ENCODE measurements at places on chromosomes 2 and 18. TPM values are rescaled to one million over a fixed set of nuclear protein-coding genes. Genes with fewer than 3 reads are reported as not detected.

Gene ASPRV1
- total RNA-seq, result 1.4 TPM

Gene ZEB2
- total RNA-seq, result 15.2 TPM

Gene GAREM2
- total RNA-seq, result 7.9 TPM

Gene CD226
- 121 TPM for total RNA-seq

DNA sequence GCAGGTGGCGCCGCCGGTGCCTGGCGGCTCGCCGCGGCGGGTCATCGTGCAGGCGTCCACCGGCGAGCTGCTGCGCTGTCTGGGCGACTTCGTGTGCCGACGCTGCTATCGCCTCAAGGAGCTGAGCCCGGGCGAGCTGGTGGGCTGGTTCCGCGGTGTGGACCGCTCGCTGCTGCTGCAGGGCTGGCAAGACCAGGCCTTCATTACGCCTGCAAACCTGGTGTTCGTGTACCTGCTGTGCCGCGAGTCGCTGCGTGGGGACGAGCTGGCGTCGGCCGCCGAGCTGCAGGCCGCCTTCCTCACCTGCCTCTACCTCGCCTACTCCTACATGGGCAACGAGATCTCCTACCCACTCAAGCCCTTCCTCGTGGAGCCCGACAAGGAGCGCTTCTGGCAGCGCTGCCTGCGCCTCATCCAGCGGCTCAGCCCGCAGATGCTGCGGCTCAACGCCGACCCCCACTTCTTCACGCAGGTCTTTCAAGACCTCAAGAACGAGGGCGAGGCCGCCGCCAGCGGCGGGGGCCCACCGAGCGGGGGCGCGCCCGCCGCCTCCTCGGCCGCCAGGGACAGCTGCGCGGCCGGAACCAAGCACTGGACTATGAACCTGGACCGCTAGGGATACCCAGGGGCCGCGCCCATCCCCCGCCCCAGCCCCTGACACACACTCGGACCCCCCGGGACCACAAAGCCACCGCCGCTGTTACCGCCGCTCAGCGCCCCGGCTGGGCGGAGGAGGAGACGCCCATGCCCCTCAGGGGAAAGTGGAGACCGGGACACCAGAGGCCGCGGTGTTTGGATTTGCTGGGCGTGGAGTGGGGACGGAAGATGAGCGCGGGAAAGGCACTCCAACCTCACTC is 1.1 kb downstream of the CDK5R2 start:
- DNase-seq, result no peak
- H3K36me3 ChIP-seq, result peaks cover 4% of the 10 kb centered on the region
- no peak overlapping the region for H3K27ac ChIP-seq

DNA sequence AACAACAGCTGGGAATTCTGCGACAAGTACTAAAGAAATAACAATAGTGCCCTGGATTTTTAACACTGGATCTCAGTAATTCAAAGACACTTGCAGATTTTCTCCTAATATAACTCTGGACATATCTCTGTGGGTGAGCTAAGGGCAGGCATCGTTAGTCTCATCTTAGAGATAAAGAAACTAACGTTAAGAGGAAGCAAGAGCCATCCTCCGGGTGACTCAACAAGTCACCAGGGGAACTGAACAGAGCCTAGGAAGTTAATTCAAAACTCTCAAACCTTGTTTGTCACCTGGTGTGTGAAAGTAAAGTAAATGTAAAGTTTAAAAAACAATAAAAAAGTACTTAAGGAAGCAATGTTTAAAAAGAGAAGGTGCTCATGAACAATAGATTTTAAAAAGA is 41.6 kb upstream of the NRP2 start:
- H3K36me3 ChIP-seq, result no peaks in the 10 kb centered on the region
- H3K27me3 ChIP-seq, result peaks cover 5% of the 10 kb centered on the region
- peaks cover 28% of the 10 kb centered on the region for H3K4me1 ChIP-seq
- no peak overlapping the region for H3K4me3 ChIP-seq
- no peak overlapping the region for H3K27ac ChIP-seq
- no peak for DNase-seq

All from activated CD4-positive, alpha-beta T cell treated with anti-CD3 and anti-CD28 coated beads, Interleukin-2, amount 10 ng/mL, durations not matched to agents 24 days and 14 days (primary cell).